Activated CD4-positive, alpha-beta T cell treated with anti-CD3 and anti-CD28 coated beads, Interleukin-2, amount 10 ng/mL, durations not matched to agents 24 days and 14 days (primary cell): ENCODE measurements at places on chromosomes 11 and 22.
A peak's percentile ranks its signal among the peaks of the same experiment; 100 is the strongest.

DNA sequence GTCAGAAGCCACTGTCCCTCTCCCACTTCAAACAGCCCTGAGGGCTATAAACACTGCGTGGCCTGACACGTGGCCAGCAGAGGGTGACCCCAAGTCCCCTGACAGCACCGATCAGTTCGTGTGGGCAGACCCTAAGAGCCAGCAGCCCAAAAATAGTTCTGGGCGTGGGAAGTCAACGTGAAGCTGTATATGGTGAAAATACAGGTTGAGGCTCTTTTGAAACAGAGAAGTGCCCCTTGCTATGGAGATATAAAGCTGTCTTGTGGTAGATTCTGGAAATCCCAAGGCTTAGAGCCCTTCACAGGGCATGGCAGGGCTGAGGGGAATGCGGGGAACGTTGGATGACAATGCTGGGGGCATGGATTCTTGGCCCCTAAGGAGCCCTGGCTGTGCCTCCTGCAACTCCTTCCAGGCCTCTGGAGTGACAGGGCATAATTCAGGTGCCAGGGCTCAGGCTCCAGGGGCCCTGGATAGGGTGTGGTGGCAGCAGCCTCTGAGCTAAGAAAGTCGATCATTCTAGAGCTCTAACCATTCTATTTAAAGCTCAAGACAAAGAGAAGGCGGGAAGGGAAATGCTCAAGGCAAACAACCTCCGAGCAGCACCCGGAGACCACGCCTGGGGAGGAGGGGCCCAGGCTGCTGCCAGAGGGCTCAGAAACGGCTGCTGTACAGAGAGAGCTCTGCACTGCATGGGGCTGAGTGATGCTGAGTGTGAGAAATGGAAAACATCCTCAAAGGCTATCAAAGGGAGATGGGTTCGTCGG lies 60.4 kb upstream of the CD5 start:
- H3K36me3 ChIP-seq, result peaks cover 40% of the 10 kb centered on the region
- peak overlapping the region; percentile 80 for H3K4me3 ChIP-seq
- peaks cover 57% of the 10 kb centered on the region for H3K4me1 ChIP-seq
- H3K27me3 ChIP-seq, result no peaks in the 10 kb centered on the region

- no peak for DNase-seq
- H3K4me3 ChIP-seq, result no peak overlapping the region
- H3K27ac ChIP-seq, result no peak overlapping the region
- peaks cover 21% of the 10 kb centered on the region for H3K36me3 ChIP-seq
Measured at GRCh38 chr22:19059481-19060278, 62.5 kb downstream of the DGCR2 start.

DNA sequence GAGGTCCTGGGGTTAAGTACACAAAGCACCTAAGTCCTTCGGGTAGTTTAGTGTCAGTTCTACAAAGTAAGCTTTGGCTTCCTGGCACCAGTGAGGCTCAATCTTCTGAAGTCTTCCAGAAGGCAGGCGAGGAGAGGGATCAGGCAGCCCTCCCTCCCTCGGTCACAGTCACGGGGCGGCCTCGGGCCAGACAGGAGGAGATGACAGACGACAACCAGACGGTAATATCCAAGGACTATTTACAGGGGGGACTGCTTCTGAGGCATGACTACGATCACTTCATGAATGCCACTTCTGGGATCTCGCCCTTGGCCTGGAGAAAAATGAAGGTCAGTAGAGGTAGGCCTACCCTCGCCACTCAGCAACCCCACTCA lies 383 bp upstream of the TMEM223 start:
- no peak for DNase-seq
- H3K4me1 ChIP-seq, result peaks cover 36% of the 10 kb centered on the region
- peaks cover 78% of the 10 kb centered on the region for H3K36me3 ChIP-seq
- H3K4me3 ChIP-seq, result peak overlapping the region; percentile 92
- H3K27ac ChIP-seq, result peak overlapping the region; percentile 88

DNA sequence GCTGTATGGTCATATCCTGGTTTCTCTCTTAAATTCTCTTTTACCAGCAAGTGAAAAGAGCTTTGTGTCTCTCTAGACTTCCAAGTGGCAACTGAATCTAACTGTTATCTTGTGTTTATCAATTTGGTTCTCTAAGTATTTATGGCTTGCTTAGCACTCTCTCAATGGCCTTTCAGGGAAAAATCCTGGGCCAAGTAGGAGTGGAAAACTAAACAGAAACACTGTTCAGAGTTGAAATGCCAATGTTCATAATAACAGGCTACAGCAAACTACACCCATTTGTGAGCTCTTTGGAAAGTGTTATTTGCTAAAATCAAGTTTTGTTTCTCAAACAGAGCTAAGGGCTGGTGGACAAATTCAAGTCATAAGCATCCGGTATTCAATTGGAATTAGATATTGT lies 10.1 kb downstream of the MMP12 start:
- no peaks in the 10 kb centered on the region for H3K36me3 ChIP-seq
- H3K27ac ChIP-seq, result no peak overlapping the region
- DNase-seq, result no peak
- H3K4me3 ChIP-seq, result no peak overlapping the region
- no peaks in the 10 kb centered on the region for H3K4me1 ChIP-seq
- H3K27me3 ChIP-seq, result peaks cover 2% of the 10 kb centered on the region

DNA sequence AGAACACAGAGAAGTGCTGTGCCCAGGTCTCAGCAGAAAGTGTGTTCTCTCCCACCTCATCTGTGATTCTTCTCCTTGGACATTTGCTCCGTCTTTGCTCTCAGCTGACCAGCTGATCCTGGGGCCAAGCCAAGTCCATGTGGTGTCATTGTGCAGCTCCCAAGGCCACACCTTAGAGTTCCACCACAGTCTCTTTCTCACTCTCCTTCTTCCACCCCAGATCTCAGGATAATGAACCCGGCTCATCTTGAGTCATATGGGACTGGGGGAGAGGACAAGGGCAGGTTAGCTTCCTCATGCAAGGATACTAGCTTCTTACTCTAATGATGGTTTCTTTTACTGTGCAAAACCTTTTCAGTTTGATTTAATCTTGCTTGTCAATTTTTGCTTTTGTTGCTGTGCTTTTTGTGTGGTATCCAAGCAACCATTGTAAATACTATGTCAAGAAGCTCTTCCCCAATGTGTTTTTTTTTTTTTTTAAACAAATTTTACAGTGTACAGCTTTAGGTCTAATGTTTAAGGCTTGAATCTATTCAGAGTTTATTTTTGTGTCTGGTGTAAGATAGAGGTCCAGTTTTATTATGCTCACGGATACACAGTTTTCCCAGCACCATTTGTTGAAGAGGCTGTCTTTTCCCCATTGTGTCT lies 75.0 kb upstream of the OR4B1 start:
- H3K36me3 ChIP-seq, result peaks cover 78% of the 10 kb centered on the region
- no peak for DNase-seq
- H3K27me3 ChIP-seq, result no peaks in the 10 kb centered on the region
- no peak overlapping the region for H3K27ac ChIP-seq

DNA sequence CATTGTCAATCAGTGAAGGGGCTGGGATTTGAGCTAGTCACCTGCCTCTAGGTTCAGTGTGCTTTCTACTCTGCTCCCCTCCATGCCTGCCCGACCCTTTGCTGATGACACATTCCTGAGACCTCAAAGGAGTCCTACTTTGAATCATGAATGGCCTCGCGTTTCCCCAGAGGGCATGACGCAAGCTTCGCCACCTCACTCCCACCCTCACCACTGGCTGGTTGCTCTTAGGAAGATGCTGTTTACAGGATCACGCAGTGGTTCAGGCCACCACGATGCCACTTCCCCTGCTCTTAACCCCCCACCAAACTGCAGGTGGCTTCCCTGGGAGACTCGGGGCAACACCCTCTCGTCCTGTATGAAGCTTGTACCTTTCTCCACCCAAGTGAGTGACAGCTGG lies 62.9 kb upstream of the B3GAT1 start:
- H3K27me3 ChIP-seq, result peaks cover 11% of the 10 kb centered on the region
- no peaks in the 10 kb centered on the region for H3K4me1 ChIP-seq
- no peak for DNase-seq
- no peak overlapping the region for H3K27ac ChIP-seq
- no peak overlapping the region for H3K4me3 ChIP-seq

- H3K27ac ChIP-seq, result no peak overlapping the region
- peaks cover 53% of the 10 kb centered on the region for H3K4me1 ChIP-seq
- no peaks in the 10 kb centered on the region for H3K27me3 ChIP-seq
- DNase-seq, result no peak
- H3K4me3 ChIP-seq, result no peak overlapping the region
Measured at GRCh38 chr11:13298765-13299164, 21.2 kb downstream of the BMAL1 start.

- peak overlapping the region; percentile 72 for H3K27ac ChIP-seq
- peaks cover 50% of the 10 kb centered on the region for H3K4me1 ChIP-seq
- DNase-seq, result no peak
Measured at GRCh38 chr11:86803136-86804045, 3.0 kb downstream of the PRSS23 start.

GRCh38 chr11:44550123-44550522 lies 15.3 kb upstream of the CD82 start:
- no peaks in the 10 kb centered on the region for H3K36me3 ChIP-seq
- no peak overlapping the region for H3K27ac ChIP-seq
- H3K27me3 ChIP-seq, result peaks cover 14% of the 10 kb centered on the region
- no peaks in the 10 kb centered on the region for H3K4me1 ChIP-seq

- no peak overlapping the region for H3K4me3 ChIP-seq
- no peaks in the 10 kb centered on the region for H3K36me3 ChIP-seq
- no peak overlapping the region for H3K27ac ChIP-seq
- DNase-seq, result no peak
- H3K4me1 ChIP-seq, result peaks cover 5% of the 10 kb centered on the region
- H3K27me3 ChIP-seq, result no peaks in the 10 kb centered on the region
Measured at GRCh38 chr11:88433536-88434230, 96.1 kb upstream of the CTSC start.
